ENCODE measurements at places on chromosomes 4 and X.

DNA sequence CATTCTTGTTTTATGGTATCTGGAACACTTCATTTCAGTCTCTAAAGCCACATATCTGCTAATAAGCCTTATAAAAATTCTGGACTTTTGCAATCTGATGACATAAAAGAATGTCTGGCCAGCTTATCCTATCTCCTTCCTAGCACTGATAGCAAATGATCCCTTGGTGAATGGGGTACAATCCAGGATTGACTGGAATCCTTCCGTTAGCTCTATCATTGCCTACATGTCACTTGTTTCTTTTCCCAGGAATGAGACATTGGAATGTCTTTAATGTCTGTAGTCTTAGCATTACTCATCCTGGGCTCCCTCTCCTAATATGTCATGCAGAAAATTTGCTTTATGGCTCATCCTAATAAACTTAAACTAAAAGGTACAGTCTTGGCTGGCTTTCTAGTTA is 14.8 kb upstream of the PABPC4L start:
- DNase-seq: peak; percentile 3

DNA sequence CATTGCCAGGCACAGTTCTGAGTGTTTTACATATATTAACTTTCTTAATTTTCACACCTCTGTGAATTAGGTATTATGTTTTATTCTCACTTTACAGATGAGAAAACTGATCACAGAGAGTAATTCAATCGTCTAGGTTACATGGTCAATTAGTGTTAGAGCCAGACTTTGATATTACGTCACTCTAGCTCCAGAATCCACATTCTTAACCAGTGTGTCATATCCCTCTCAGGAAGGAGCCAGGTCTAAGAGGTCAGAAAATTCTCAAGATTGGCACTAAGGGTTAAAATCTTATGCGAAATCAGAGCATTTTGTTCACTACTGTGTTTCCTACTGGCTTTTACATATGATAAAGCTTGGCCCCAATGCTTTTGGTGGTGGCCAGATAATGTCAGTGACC is 7.4 kb downstream of the DMP1 start:
- no peak for DNase-seq

DNA sequence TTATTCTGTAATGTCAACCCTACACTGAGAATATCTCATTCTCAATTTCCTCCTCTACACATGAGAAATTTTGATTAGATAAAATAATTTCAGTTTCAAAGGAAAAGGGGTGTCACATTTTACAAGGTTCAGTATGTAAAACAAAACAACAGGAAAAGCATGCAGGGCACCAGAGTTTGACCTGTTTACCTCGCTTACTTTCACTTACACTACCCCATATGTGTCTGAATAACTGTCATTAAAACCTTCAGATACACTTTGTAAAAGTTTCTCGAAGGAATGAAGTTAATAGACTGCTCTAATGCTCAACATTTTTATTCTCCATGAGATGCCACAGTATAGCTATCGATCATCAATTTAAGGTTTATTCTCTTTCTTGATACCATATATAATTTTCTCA is 12.3 kb upstream of the PCDH10 start:
- no peak for DNase-seq

GRCh38 chr4:110287130-110287529 is 88.7 kb upstream of the ELOVL6 start:
- peak; percentile 73 for DNase-seq

DNA sequence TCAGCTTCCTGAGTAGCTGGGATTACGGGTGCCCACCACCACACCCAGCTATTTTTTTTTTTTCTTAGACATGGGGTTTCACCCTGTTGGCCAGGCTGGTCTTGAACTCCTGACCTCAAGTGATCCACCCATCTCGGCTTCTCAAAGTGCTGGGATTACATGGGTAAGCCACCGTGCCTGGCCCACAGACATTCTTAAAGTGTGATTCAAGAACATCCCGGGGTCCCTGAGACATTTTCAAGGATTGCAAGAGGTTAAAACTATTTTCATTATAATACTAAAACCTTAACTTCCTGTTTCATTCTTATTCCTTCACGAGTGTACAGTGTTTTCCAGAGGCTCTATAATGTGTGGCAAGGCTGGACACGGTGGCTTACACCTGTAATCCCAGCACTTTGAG is 318.7 kb downstream of the CAMK2D start:
- no peak for DNase-seq

- DNase-seq: no peak
Measured at GRCh38 chrX:38975368-38975942, 174.2 kb downstream of the MID1IP1 start.

- DNase-seq: peak; percentile 31
Measured at GRCh38 chrX:10769696-10770619, 149.6 kb upstream of the MID1 start.

DNA sequence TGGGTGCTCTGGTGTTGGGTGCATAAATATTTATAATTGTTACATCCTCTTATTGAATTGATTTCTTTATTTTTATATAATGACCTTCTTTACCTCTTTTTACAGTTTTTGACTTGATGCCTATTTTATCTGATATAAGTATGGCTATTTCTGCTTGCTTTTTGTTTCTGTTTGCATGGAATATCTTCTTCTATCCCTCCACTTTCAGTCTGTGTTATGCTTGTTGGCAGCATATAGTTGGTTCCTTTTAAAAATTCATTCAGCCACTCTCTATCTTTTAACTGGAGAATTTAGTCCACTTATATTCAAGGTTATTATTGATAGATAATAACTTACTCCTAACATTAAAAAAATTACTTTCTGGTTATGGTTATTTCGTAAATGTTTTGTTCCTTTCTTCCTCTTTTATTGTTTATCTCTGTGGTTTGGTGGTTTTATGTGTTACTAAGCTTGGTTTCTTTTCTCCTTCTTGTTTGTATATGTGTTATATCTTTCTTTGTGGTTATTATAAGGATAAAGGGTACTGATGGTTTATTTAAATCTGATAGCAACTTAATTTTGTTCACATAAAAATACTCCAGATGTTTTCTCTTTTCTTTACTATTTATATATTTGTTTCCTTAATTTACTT is 69.5 kb downstream of the IL15 start:
- DNase-seq: no peak

GRCh38 chr4:45716093-45716492 is 407.8 kb downstream of the GABRG1 start:
- no peak for DNase-seq

DNA sequence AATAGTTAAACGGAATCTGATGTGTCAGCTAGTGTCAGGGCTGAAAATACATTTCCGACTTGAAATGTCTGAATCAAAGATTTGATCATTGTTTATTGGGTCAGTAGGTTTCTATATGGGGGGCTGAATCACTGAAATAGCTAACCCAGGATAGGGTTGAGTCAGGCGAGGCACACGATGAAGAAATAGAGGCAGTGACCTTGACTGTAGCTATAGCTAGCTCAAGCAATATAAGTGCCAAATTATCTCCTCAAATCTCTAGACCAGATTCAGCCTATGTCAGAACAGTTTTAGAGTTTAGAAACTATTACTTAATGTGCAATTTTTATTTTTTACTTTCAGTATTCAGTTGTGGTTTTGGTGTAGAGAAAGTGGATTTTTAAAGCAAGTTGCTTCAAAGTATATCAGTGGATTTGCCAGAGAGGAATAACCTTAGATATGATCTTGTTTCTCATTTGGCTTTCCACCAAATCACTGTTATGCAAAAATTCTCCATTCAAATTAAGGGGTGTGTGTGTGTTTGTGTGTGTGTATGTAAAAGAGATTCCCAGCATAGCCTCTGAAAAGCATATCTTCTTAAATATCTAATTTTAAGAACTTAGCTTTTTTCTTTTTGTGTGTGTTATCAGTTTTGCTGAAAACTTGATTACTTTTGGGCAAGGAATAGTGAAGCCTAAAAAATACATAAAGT is 100.3 kb upstream of the RPL34 start:
- no peak for DNase-seq

GRCh38 chr4:88297725-88298454 is 13.5 kb upstream of the PPM1K start:
- no peak for DNase-seq

DNA sequence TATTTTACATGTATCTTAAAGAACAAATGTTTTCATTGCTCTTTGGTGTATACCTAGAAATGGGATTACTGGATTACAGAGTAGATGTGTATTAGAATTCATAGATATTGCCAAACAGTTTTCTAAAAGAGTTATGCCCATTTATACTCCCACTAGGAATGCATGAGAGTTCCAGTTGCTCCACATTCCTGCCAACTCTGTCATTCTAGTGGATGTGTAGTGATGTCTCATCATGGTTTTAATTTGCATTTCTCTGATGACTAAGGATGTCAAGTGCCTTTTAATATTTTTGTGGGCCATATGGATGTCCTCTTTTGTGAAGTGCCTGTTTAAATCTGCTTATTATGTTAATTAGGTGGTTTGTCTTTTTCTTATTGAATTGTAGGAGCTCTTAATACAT is 65.6 kb upstream of the BMP2K start:
- no peak for DNase-seq

- no peak for DNase-seq
Measured at GRCh38 chr4:105963461-105964400, 68.5 kb downstream of the NPNT start.

GRCh38 chrX:40552768-40553167 is 28.0 kb upstream of the ATP6AP2 start:
- no peak for DNase-seq

- no peak for DNase-seq
Measured at GRCh38 chr4:98092833-98093439, 50.3 kb downstream of the STPG2 start.

DNA sequence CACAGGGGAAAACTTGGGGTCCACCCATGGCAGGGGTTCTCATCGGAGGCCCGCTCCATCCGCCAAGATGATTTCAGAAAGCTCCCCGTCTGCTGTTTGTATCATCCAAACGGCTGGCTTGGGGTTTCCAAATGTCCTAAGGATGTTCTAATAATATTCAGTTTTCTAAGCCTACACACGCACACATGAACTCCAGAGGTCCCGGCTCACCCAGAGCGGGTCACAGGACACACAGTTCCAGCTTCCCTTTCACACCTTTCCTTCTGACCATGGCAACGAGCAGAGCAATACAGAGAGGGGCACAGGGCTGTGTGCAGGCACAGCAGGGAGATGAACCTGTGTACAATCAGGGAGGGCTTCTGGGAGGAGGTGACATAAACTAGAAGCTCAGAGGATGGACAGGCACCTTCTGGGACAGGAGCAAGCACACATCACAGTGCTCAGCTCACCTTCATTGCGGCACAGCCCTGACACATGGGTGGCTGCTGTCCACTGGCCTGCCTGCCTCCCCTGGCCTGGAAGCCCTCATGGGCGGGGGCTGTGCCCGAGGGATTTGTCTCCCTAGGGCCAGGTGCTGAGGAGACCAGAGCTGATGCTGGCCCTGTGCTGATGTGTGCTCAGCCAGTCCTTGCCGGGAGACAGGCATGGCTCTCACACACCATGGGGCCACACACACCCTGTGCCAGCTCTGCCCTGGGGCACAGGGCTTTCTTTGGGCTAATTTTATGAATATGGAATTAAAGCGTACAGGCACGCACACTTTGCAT is 44.8 kb downstream of the ABLIM2 start:
- DNase-seq: no peak

DNA sequence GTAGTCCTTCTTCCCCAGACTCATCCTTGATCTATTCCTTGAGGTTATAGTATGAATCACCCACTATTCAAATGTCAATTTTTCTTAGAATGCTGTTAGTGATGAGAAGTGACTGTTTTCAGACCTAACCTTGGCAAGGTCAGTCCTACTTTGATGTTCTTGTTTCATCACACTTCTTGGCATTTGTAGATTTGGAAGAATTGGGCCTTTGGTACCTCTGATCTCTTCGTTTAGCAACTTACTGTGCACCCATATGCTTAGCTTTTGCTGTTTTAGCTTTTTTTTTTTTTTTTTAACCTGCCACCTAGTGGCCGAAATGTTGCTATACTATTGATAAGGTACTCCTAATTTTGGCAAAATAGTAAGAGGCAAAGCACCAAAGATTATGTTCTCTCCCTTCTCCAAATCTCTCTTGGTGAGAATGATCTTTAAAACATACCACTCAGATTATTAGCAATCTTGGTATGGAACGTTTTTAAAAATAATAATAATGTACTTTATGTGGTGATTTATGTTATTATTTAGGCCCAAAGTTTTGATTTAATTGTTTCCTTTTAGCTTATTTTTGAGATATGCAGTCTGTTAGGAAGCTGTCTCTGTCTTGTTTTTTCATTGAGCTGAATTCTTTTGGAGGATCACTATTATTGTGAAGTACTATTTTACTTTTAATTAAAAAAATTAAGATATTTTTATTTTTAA is 16.6 kb downstream of the DCK start:
- peak; percentile 16 for DNase-seq

GRCh38 chr4:28092610-28093009 is 1232.0 kb downstream of the STIM2 start:
- no peak for DNase-seq

Measured in amniotic stem cell (primary cell).